ENCODE measurements at places on chromosomes 1 and 21. TPM values are rescaled to one million over a fixed set of nuclear protein-coding genes. Genes with fewer than 3 reads are reported as not detected.

GRCh38 chr1:161954466-161954865 is 69.2 kb downstream of the OLFML2B start:
- DNase-seq, result no peak

DNA sequence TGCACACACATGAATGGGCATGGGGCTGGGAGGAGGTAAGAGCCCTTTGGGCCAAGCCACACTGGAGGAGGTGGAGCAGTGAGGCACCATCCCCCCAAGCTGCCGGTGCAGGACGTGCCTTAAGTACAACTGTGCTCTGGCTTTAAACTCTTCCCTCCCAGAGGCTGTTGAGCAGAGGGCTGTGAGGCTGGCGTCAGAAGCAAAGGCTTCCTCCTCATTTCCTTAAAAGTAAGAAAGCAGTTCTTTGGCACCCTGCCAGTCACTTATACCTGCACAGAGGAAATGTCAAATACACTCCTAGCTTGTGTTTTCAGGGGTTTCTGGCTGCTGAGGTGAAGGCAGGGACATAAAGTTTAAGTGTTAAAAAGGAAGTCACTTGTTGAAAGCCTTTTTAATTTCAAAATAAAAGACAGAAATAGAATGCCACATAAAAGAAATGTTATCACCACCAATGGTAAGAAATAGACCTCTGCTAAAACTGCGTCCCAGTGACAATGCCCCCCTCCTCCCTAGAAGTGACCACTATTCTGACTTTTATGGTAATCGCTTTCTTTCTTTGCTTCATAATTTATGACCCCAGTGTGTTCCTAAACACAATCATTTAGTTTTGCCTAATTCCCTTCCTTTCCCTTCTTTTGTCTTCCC is 33.0 kb downstream of the LAMC2 start:
- peak; percentile 18 for DNase-seq

DNA sequence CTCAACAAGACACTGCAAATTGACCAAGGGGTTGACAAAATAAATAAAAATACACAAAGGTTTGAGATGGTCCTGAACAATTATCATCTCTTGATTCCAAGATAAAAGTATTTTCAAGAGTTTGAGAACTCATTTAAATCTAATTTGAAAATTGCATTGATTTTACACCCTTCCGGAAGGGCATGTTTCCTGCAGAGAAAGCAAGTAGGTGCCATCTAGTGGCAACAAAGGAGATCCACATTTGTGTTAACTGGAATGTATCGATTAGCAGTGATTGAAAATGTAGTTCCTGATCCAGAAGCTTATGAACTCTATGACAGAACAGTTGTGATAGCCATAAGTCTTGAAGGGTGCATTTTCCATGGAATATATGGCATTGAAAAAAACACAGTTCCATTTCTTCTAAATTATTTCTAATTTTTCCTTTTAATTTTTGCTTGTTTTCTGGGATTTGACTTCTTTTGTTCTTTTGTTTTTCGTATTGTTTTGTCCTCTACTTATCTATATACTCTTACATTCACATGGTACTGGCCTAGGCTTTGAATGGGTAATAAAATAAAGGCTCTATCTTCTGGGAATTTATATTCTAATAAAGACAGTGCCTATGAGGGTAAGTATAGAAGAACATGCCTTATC is 143.7 kb downstream of the DNM3 start:
- DNase-seq, result peak; percentile 49

GRCh38 chr1:67227196-67227595 is 60.9 kb downstream of the IL23R start:
- DNase-seq, result no peak

DNA sequence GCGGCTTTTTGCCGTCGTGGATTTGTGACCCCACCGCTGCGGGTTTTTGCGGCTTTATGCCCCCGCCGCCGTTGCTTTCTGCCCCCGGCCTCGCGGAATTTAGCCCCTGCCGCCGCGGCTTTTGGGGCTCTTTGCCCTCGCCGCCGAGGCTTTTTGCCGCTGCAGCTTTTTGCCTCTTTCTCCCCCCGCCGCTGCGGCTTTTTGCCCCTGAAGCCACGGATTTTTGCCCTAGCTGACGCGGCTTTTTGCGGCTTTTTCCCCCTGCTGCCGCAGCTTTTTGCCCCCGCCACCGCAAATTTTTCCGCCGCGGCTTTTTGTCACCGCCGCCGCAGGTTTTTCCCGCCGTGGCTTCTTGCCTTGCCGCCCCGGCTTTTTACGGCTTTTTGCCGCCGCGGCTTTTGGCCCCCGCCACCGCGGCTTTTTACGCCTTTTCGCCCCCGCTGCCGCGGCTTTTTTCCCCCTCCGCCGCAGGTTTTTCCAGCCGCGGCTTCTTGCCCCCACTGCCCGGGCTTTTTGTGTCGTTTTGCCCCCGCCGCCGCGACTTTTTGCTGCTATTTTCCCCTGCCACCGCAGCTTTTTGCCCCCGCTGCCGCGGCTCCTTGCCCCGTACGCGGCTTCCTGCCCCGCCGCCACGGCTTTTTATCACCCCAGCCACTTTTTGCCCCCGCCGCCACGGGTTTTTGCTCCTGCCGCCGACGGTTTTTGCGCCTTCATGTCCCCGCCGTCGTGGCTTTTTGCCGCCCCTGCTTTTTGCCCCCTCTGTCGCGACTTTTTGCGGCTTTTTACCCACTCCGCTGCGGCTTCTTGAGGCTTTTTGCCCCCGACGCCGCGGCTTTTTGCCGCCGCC is 3933.6 kb downstream of the SRGAP2C start:
- no peak for DNase-seq

GRCh38 chr1:80059940-80060339 is 1053.4 kb upstream of the ADGRL4 start:
- DNase-seq, result no peak

DNA sequence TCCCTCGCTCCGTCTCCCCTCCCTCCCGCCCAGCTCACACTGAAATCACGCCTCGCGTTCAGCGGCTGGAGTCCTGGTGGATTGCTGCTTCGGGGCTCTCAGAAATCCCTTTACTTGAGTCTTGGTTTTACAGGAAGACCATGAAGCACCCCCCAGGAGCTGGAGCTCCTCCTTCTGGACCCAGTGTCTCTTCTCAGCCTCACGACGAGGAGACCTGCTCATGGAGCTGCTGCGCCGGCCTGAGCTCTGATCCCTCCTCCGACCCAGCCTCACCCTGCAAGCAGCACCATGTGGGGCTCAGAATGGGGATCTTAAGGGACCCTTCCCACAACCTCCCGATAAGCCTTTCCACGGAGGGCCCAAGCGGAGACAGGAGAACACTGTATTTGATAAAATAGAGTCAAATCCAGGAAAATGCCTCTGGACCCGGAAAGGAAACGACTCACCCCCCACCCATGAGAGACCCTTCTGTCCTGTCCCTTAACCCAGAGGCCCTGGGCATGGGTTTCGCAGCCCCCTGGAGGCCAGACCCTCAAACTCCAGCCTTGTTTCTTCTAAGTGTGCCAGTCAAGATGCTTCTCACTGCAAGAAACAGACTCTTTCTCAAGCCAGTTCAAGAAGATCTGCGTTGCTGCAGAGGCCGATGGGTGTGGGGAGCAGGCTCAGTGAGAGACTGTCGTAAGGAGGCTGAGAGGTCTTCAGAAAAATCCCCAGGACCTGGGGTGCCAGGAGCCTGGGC is 26.1 kb downstream of the PDE9A start:
- DNase-seq, result no peak

GRCh38 chr1:65330822-65331221 is 21.5 kb downstream of the DNAJC6 start:
- DNase-seq, result no peak

- no peak for DNase-seq
These were observed 121.3 kb downstream of the CDC7 start for GRCh38 chr1:91621907-91622306.

GRCh38 chr1:76951153-76951552 is 83.9 kb downstream of the ST6GALNAC5 start:
- no peak for DNase-seq

- no peak for DNase-seq
These were observed 171.2 kb downstream of the TTLL7 start for GRCh38 chr1:83827741-83828140.

- no peak for DNase-seq
These were observed 89.0 kb downstream of the TIAM1 start for GRCh38 chr21:31255036-31255435.

GRCh38 chr1:70142075-70142474 is 63.3 kb downstream of the LRRC40 start:
- no peak for DNase-seq

Gene ZBTB21
- total RNA-seq, result 40.1 TPM

Gene THRAP3
- 159 TPM for total RNA-seq

Gene MYOG
- total RNA-seq, result not detected

Gene LCE1E
- not detected for total RNA-seq

Gene ST6GALNAC5
- total RNA-seq, result not detected

Gene ANGPTL1
- total RNA-seq, result not detected

Gene DNASE2B
- total RNA-seq, result not detected

Gene TMPRSS3
- total RNA-seq, result 0.22 TPM

Gene TRAF3IP3
- 257 TPM for total RNA-seq

Gene RPTN
- total RNA-seq, result not detected

Gene OR2T11
- total RNA-seq, result 4.9 TPM
